ENCODE measurements at places on chromosomes 1 and 21. TPM values are rescaled to one million over a fixed set of nuclear protein-coding genes. Genes with fewer than 3 reads are reported as not detected.

Gene AADACL3
- polyA plus RNA-seq: not detected

Gene PPIAL4G
- polyA plus RNA-seq: not detected

Gene PTPN7
- polyA plus RNA-seq: 91.4 TPM

Gene DUSP10
- 8.0 TPM for polyA plus RNA-seq

Gene AHDC1
- polyA plus RNA-seq: 1.9 TPM

Gene HPDL
- 1.4 TPM for polyA plus RNA-seq

Gene CASZ1
- polyA plus RNA-seq: 2.2 TPM

Gene PACC1
- 15.1 TPM for polyA plus RNA-seq

Gene MEX3A
- not detected for polyA plus RNA-seq

Gene LRRC8B
- 16.3 TPM for polyA plus RNA-seq

Gene SLC45A1
- 0.70 TPM for polyA plus RNA-seq

Gene STPG1
- 4.9 TPM for polyA plus RNA-seq

Gene PTCH2
- polyA plus RNA-seq: not detected

Gene MPZ
- polyA plus RNA-seq: not detected

Gene PLA2G2F
- not detected for polyA plus RNA-seq

Gene PLA2G2C
- not detected for polyA plus RNA-seq

Gene AGMAT
- 6.2 TPM for polyA plus RNA-seq

Gene KIAA1614
- 0.10 TPM for polyA plus RNA-seq

Gene CRB1
- polyA plus RNA-seq: 0.05 TPM

Gene PRKAA2
- not detected for polyA plus RNA-seq

Gene CD1B
- polyA plus RNA-seq: not detected

Gene S100A16
- not detected for polyA plus RNA-seq

Gene TNFRSF14
- 51.6 TPM for polyA plus RNA-seq

Gene IFNLR1
- 3.1 TPM for polyA plus RNA-seq

Gene LENEP
- not detected for polyA plus RNA-seq

Data from CD8-positive, alpha-beta memory T cell (primary cell).